Activated naive CD4-positive, alpha-beta T cell treated with anti-CD3 and anti-CD28 coated beads, Interleukin-2, amount 10 ng/mL, durations not matched to agents 7 days and 5 days (primary cell): ENCODE measurements at places on chromosomes 7 and 10.

DNA sequence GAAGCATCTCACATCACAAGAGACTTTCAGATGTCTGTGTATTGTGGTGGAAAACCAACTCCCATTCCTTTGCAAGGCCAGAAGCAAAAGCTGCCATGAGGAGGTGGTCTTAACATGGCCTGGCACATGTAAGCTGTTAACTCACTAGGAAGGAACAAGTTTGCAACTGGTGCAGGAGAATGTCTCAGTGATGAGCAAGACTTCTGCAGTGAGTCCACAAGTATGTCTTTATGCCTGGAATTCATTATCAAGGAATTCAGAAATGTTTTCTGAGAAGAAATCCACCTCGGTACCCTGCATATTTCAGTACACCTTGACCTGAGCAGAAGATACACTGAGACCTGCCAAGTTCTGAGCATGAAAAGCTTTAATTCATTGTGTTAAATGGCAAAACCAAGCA, 1033.1 kb downstream of the NRG3 start:
- no peak for DNase-seq

GRCh38 chr10:86234107-86234506, 132.5 kb downstream of the GRID1 start:
- no peak for DNase-seq

- DNase-seq, result no peak
These were observed 18.2 kb downstream of the CALML5 start for GRCh38 chr10:5481121-5481520.

DNA sequence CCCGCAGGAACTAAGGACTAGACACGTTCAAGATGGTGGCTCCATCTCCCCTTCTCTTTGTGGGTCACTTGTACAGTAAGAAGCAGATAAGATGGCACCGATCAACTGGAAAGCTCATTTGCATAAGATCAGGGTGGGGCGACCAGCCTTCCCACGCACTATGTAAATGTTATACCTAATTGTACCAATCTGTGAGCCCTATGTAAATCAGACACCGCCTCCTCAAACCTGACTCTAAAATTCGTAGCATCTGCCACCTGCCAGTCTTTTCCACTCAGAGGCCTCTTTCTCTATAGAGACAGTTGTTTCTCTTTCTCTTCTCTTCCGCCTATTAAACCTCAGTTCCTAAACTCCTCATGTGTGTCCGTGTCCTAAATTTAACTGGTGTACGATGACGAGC, 324.5 kb downstream of the PHF14 start:
- no peak for DNase-seq

DNA sequence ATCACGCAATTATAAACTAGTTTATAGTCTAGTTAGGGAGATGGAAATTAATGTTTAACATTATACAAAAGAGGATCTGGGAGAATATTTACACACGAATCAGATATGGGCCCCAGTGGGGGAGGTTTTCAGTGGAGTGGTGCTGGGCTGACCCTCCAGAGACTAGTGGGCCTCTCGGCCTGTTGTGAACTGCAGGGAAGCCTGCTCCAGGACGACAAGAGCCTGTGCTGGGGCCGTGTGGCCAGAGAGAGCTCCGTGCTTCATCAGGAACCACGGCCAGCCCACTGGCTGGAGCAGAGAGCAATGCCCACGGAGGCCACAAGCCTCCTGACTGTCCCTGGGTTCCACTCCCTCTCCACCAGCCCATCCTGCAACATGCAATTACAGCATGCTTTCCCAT, 11.3 kb upstream of the ESYT2 start:
- no peak for DNase-seq

DNA sequence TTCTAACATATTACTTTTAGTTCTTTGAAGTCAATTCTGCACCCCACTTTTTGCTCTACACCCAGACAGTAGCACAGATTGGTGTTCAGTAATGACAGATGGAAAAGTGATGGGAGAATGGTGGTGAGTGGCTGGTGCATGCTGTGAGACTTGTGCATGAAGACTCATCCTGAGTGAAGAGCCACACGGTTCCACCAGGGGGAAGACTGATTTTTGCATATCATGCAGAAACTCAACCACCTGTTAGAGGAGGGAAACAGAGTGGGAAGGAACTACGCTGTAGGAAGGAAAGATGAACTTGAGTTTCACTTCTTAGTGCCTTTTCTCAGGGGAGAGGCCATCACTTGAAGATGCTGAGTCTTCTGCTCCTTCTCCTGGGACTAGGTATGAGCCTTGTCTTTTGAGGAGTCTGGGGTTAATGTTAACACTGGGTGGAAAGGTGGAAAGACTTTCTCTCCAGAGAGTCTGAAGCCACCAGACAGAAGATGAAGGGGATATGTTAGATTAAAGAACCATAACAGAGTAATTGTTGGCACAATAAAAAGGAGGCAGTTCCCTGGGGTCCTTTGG, 9.3 kb upstream of the PRSS1 start:
- DNase-seq, result no peak

- no peak for DNase-seq
These were observed 91.1 kb downstream of the CREB5 start for GRCh38 chr7:28503396-28503795.

GRCh38 chr7:24073651-24074420, 210.2 kb upstream of the NPY start:
- DNase-seq, result no peak

DNA sequence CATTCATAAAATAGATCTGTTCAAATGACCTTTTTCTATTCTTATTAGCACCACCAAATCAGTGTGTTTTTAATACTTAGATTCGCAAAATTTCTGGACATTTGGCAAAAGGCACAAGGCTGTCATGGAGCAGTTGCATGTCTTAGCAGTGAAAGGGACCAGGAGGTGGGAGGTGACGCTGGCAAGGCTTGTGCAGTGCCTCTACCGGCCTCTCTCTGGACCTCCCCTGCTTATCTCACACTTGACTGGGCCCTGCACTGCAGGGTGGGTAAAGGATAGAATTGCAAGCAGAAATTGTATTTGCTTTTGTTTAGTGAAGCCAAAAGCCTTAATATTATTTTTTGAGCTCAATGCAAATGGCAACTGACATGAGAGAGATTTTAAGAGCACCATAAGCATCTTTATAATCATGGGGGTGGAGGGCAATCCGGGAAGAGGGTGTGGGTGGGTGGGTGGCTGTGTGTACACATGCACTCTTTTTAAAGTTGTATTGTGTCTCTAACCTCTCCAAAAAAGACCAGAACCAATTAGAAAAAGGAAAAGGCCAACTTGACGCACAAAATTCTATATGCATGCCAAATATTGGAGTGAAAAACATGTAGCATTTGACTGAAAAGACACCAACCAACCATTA, 106.3 kb downstream of the WNT2 start:
- no peak for DNase-seq

GRCh38 chr7:20075992-20076820, 141.0 kb downstream of the MACC1 start:
- DNase-seq, result no peak

- DNase-seq, result peak; percentile 75
These were observed 47.3 kb downstream of the LRRN3 start for GRCh38 chr7:111138193-111138569.

DNA sequence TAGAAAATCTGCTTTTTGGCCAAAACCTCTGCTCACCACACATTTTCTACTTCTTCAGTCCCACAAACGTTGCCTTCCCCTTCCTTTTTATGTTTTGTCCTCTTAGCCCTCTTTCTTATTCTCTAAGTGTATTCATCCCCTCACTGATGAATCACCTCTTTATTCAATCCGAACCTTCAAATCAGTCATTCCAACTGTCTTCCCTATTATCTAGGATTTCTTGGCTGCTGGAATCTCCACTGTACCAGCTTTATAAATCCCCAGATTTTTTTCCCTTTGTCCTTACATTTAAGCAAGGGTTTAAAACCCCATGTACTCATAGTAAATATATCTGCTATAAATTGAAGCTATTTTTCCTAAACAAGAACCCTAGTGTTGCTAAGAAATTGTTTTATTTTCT, 176.9 kb downstream of the SEMA3A start:
- DNase-seq, result no peak

DNA sequence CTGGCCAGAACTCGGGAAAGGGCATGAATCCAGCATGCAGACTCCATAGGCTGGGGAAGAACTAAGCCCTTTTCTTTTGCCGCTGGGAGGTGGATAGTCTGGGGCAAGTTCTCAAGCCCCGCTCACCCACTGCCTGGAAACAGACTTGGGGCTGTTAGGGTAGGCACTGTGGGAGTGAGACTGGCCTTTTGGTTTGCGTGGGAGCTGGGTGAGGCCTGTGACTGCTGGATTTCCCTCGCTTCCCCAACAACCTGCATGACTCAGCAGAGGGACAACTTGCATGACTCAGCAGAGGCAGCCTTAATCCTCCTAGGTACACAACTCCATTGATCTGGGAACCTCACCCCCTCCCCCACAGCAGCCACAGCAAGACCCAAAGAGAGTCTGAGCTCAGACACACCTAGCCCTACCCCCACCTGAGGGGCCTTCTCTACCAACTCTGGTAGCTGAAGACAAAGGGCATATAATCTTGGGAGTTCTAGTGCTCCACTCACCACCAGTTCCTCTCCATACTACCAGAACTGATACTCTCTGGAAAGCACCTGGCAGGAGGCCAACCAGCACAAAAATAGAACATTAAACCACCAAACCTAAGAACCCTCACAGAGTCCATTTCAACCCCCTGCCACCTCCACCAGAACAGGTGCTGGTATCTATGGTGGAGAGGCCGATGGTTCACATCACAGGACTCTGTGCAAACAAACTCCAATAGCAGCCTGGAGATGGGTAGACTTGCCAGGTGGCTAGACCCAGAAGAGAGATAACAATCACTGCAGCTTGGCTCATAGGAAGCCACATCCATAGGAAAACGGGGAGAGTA, 81.4 kb upstream of the LAMB4 start:
- no peak for DNase-seq

DNA sequence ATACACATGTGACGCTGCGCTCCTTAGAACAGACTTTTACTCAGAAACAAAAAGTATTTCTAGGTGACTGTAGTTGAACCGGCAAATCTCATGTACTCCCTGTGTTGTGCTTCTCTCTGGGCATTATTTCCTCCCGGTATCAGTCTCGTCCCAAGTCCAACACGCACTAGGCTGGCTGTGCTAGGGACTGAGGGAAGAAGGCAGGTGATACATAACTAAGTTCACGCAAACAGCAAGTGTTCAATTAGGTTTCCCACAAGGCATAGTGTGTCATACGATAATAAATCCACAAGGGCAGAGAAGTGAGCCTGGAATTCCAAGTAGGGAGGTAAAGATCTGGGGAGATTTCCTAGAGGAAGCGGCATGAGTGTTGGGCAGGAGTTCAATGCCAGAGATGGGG, 20.4 kb downstream of the FAM53B start:
- DNase-seq, result no peak

- no peak for DNase-seq
These were observed 108.7 kb upstream of the PFKP start for GRCh38 chr10:2958659-2959058.

GRCh38 chr7:120841608-120842007, 16.3 kb downstream of the TSPAN12 start:
- DNase-seq, result no peak

- no peak for DNase-seq
These were observed 39.8 kb upstream of the EPC1 start for GRCh38 chr10:32386623-32387260.

GRCh38 chr10:8181496-8182157, 127.1 kb downstream of the GATA3 start:
- DNase-seq, result no peak

DNA sequence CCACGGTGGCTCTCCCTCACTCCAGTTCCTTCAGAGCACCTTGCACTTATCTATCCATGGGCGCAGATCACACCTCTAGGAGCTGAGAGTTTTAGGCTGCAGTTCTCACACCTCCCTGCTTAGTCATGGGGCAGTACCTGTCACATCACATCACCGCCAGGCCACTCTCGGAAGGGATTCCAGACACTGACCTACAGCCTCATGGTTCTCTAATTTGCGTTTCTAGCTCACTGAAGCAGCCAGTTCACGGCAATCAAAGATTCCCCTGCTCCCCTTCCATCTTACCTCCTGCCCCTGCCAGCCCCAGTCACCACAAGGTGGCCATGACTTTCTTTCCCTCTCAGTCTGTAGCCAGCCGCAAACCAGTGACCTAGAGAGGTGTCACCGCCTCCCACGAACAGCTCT, 34.2 kb downstream of the ADRB1 start:
- no peak for DNase-seq

GRCh38 chr10:70253878-70254765, 20.9 kb upstream of the PPA1 start:
- no peak for DNase-seq

GRCh38 chr10:70669015-70669414, 3.3 kb upstream of the ADAMTS14 start:
- DNase-seq, result no peak

DNA sequence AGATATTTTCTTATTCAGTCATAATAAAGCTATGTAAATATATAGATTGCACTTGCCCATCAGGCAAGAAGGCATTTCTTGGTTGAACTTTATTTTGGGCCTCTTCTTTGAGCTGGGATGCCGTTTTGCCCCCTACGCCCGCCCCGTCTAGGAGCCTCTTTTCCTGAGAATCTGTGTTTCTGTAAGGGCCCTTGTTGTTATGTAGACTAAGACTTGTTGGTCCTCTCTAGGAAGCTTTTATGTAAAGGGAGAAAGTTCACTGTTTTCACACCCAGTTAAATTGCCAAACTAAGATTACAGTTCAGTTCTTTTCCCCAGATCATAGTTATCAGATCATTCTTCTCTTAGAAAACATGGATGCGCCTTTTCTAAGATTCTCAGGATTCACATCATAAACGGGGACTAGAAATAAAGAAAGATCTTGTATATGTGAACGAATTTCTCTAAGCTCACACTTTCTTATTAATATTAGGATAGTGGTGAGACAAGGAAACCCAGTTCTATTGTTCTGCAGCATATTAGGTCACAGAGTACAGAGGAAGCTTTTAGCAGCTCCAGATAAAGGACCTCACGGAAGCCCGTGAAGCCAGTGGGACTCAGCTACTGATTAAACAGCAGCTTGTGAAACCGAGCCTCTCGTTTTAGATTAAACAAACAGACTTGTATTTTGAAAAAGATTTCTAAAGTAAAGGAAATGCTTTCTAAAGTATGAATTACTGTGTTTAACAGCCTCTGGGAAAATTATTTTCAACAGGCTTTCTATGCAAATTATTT, 3.8 kb downstream of the LMTK2 start:
- no peak for DNase-seq

DNA sequence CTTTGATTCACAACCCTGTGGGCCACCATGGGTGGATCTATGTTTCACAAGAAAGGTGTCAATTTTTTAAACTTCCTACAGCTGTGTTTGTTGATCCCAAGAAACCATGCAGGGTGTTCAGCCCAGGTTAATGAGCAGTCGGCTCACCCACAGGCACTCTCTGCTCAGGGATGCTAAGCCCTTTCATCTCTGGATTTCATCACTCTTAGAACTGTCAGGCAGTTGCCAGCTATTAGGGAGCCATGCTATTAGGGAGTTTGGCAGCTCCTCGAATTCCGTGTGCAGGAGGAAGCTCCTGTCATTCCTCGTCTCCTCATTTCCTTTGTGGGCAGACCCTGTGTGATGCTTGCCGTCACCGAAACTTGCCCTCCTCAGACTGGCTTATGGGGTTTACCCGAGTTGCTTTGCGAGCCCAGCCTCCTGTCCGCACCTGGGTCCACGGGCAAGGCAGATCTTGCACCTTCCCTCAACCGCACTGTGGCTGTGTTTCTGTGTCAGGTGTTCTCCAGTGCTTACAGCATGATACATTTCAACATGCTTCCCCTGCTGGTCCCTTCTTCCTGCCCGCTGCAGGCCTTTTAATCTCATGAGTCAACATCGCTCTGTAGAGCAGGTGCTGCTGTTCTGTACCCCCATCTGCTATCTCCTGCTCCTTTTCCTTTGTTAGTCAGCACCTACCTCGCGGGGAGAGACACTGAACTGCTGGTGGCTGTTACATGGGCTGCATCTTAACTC, 509.8 kb downstream of the SUGCT start:
- peak; percentile 24 for DNase-seq

GRCh38 chr10:13393640-13394039, 45.5 kb upstream of the SEPHS1 start:
- no peak for DNase-seq
